ENCODE measurements at places on chromosomes 2 and 18. TPM values are rescaled to one million over a fixed set of nuclear protein-coding genes. Genes with fewer than 3 reads are reported as not detected.

IL36RN gene
- not detected for total RNA-seq

POTEI gene
- 0.07 TPM for total RNA-seq

CD28 gene
- total RNA-seq, result 0.05 TPM

RBFA gene
- total RNA-seq, result 25.5 TPM

SKA1 gene
- 4.3 TPM for total RNA-seq

CIB4 gene
- total RNA-seq, result not detected

ACTG2 gene
- 173 TPM for total RNA-seq

LTBP1 gene
- 398 TPM for total RNA-seq

- no peak for DNase-seq
- H3K36me3 ChIP-seq, result no peaks in the 10 kb centered on the region
- no peak overlapping the region for H3K27ac ChIP-seq
- H3K4me1 ChIP-seq, result peaks cover 8% of the 10 kb centered on the region
Measured at GRCh38 chr2:218871345-218872302, 9.0 kb upstream of the WNT10A start.

GRCh38 chr18:52588931-52589330, 248.9 kb downstream of the DCC start:
- no peak overlapping the region for H3K27ac ChIP-seq
- no peak overlapping the region for H3K4me3 ChIP-seq
- no peaks in the 10 kb centered on the region for H3K4me1 ChIP-seq
- H3K36me3 ChIP-seq, result no peaks in the 10 kb centered on the region

- H3K4me3 ChIP-seq, result peak overlapping the region; percentile 81
- no peak for DNase-seq
- no peaks in the 10 kb centered on the region for H3K27me3 ChIP-seq
- H3K36me3 ChIP-seq, result no peaks in the 10 kb centered on the region
- peak overlapping the region; percentile 99 for H3K27ac ChIP-seq
- peaks cover 51% of the 10 kb centered on the region for H3K4me1 ChIP-seq
Measured at GRCh38 chr18:3593381-3593903, 143.5 kb downstream of the TGIF1 start.

GRCh38 chr2:65576861-65577601, 144.6 kb upstream of the SPRED2 start:
- peaks cover 43% of the 10 kb centered on the region for H3K4me1 ChIP-seq
- peak overlapping the region; percentile 35 for H3K4me3 ChIP-seq
- no peak for DNase-seq
- peak overlapping the region; percentile 96 for H3K27ac ChIP-seq
- H3K27me3 ChIP-seq, result no peaks in the 10 kb centered on the region

- no peak overlapping the region for H3K4me3 ChIP-seq
- no peaks in the 10 kb centered on the region for H3K36me3 ChIP-seq
- no peaks in the 10 kb centered on the region for H3K27me3 ChIP-seq
Measured at GRCh38 chr2:66813976-66814375, 379.1 kb downstream of the MEIS1 start.

GRCh38 chr18:61722247-61722646, 170.6 kb downstream of the RNF152 start:
- peaks cover 10% of the 10 kb centered on the region for H3K4me1 ChIP-seq
- no peak for DNase-seq
- H3K36me3 ChIP-seq, result no peaks in the 10 kb centered on the region
- H3K27ac ChIP-seq, result no peak overlapping the region
- H3K4me3 ChIP-seq, result no peak overlapping the region

DNA sequence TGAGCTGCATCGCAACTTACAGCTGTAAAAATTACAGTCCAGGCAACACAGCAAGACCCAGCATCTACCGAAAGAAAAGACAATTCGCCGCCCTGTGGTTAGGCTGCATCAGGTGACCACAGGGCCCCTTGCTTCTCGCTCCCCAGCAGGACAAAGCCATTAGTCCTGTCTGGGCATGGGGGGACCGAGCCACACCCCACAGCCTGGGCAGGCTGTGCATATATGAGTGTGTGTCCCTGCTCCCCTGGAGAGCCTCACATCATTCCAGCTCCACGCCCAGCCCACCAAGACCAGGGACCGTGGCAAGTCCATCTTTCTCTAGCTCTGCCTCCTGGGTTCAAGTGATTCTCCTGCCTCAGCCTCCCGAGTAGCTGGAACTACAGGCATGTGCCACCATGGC, 33.9 kb downstream of the SNORC start:
- H3K27me3 ChIP-seq, result no peaks in the 10 kb centered on the region
- no peaks in the 10 kb centered on the region for H3K36me3 ChIP-seq
- no peak for DNase-seq
- H3K27ac ChIP-seq, result no peak overlapping the region
- H3K4me1 ChIP-seq, result peaks cover 11% of the 10 kb centered on the region
- no peak overlapping the region for H3K4me3 ChIP-seq

DNA sequence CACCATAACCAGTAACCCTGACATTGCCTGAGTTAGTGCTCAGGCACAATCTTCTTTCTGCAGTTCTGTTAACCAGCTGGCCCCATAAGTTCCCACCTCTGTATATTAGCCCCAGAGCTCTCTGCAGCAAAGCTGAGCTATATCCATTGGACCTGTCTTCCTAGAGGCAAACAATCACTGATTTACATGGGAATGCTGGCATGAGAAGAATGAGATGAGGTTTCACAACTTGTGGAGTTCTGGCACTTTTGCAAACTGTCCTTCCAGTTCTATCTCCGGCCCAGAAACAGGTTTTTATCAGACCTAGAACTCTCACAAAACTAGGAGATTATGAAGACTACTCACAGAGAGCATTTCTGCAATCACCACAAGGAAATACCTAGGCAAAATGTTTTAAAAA, 7.9 kb upstream of the CCBE1 start:
- H3K4me3 ChIP-seq, result no peak overlapping the region
- DNase-seq, result no peak

DNA sequence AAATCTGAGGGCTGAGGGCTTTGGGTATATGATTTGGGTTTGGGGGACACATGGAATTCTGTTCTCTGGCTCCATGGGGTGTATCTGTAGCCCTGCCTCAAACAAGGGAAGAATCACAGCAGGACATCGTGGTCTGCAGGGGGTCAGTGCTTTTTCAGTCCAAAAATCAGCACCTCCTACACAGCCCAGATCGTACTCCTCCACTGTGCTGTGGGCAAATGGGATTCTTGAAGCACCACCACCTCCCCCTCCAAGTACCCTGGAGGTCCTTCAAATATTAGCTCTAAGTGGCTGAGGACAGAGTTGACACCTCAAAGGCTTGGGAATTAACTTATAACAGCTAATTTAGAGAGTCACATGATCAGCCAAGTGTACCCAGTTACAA, 41.5 kb downstream of the EPHA4 start:
- H3K4me1 ChIP-seq, result peaks cover 14% of the 10 kb centered on the region
- DNase-seq, result no peak
- no peak overlapping the region for H3K4me3 ChIP-seq
- H3K36me3 ChIP-seq, result no peaks in the 10 kb centered on the region

DNA sequence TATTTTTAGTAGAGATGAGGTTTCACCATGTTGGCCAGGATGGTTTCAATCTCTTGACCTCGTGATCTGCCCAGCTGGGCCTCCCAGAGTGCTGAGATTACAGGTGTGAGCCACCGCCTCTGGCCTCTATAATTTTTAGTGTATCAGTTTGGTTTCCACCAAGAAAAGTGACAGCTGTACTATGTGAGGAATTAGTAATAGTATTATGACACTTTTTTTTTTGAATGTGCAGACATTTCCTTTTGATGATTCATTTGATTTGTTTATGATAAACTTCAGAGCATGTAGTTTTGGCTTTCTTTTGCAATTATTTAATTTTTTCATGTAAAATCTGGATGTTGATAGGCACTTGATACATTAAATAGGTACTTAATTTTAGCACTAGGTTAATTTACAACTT, 61.5 kb downstream of the PTPN4 start:
- H3K4me3 ChIP-seq, result no peak overlapping the region
- H3K27me3 ChIP-seq, result no peaks in the 10 kb centered on the region
- H3K27ac ChIP-seq, result no peak overlapping the region
- peaks cover 2% of the 10 kb centered on the region for H3K36me3 ChIP-seq
- DNase-seq, result no peak

- peak; percentile 74 for DNase-seq
- H3K36me3 ChIP-seq, result peaks cover 14% of the 10 kb centered on the region
- no peaks in the 10 kb centered on the region for H3K27me3 ChIP-seq
- no peak overlapping the region for H3K27ac ChIP-seq
Measured at GRCh38 chr2:20638646-20639430, 12.1 kb downstream of the HS1BP3 start.

- no peak overlapping the region for H3K4me3 ChIP-seq
- H3K27me3 ChIP-seq, result peaks cover 41% of the 10 kb centered on the region
- H3K27ac ChIP-seq, result no peak overlapping the region
- DNase-seq, result no peak
Measured at GRCh38 chr2:199734651-199735050, 116.3 kb downstream of the FTCDNL1 start.

- peaks cover 18% of the 10 kb centered on the region for H3K4me1 ChIP-seq
- H3K4me3 ChIP-seq, result no peak overlapping the region
- no peaks in the 10 kb centered on the region for H3K27me3 ChIP-seq
- no peak for DNase-seq
Measured at GRCh38 chr18:44609181-44609941, 71.3 kb upstream of the SETBP1 start.

GRCh38 chr2:6855860-6856547, 9.7 kb downstream of the CMPK2 start:
- no peak overlapping the region for H3K27ac ChIP-seq
- H3K36me3 ChIP-seq, result peaks cover 10% of the 10 kb centered on the region
- H3K4me1 ChIP-seq, result no peaks in the 10 kb centered on the region
- H3K4me3 ChIP-seq, result no peak overlapping the region
- no peaks in the 10 kb centered on the region for H3K27me3 ChIP-seq

DNA sequence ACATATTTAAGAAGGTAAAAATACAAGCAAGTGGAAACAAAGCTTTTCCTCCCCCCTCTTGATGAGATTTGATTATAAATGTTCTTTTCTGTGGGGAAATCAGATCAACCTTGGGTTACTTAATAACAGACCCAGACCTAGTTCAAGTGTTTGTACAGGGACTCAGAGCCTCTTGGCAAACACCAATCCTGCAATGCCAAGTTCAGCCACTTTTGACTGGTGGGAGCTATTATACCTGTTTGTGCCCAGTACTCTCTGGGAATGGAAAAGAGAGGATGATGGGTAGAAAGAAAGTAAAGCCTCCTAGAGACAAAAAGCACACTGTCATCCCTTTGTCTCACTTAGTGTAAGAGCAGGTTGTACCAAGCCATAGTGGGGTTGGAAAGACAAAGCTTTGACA, 63.8 kb upstream of the EPHA4 start:
- no peak for DNase-seq
- no peak overlapping the region for H3K27ac ChIP-seq
- H3K4me3 ChIP-seq, result no peak overlapping the region

GRCh38 chr2:96830044-96830562, 13.7 kb downstream of the ANKRD23 start:
- H3K27me3 ChIP-seq, result no peaks in the 10 kb centered on the region
- H3K4me1 ChIP-seq, result peaks cover 14% of the 10 kb centered on the region
- no peak overlapping the region for H3K27ac ChIP-seq
- H3K4me3 ChIP-seq, result no peak overlapping the region

- H3K4me3 ChIP-seq, result no peak overlapping the region
- no peaks in the 10 kb centered on the region for H3K36me3 ChIP-seq
- peak overlapping the region; percentile 5 for H3K27ac ChIP-seq
- H3K4me1 ChIP-seq, result peaks cover 26% of the 10 kb centered on the region
- DNase-seq, result no peak
Measured at GRCh38 chr2:157327621-157328500, 2.2 kb upstream of the ERMN start.

GRCh38 chr2:12269041-12269972, 447.4 kb upstream of the TRIB2 start:
- peaks cover 4% of the 10 kb centered on the region for H3K4me1 ChIP-seq
- no peak overlapping the region for H3K4me3 ChIP-seq
- DNase-seq, result no peak
- H3K27me3 ChIP-seq, result no peaks in the 10 kb centered on the region
- no peak overlapping the region for H3K27ac ChIP-seq

DNA sequence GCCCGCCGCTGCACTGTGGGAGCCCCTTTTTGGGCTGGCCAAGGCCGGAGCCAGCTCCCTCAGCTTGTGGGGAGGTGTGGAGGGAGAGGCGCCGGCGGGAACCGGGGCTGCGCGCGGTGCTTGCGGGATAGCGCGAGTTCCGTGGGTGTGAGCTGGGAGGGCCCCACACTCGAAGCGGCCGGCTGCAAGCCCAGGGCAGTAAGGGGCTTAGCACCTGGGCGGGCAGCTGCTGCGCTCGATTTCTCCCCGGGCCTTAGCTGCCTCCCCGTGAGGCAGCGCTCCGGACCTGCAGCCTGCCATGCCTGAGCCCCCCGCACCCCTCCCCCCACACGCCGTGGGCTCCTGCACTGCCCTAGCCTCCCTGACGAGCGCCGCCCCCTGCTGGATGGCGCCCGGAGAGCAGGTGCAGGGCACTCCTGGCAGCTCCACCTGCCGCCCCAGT, 124.4 kb downstream of the CCDC178 start:
- H3K36me3 ChIP-seq, result no peaks in the 10 kb centered on the region
- no peak for DNase-seq
- no peak overlapping the region for H3K4me3 ChIP-seq
- no peaks in the 10 kb centered on the region for H3K27me3 ChIP-seq

DNA sequence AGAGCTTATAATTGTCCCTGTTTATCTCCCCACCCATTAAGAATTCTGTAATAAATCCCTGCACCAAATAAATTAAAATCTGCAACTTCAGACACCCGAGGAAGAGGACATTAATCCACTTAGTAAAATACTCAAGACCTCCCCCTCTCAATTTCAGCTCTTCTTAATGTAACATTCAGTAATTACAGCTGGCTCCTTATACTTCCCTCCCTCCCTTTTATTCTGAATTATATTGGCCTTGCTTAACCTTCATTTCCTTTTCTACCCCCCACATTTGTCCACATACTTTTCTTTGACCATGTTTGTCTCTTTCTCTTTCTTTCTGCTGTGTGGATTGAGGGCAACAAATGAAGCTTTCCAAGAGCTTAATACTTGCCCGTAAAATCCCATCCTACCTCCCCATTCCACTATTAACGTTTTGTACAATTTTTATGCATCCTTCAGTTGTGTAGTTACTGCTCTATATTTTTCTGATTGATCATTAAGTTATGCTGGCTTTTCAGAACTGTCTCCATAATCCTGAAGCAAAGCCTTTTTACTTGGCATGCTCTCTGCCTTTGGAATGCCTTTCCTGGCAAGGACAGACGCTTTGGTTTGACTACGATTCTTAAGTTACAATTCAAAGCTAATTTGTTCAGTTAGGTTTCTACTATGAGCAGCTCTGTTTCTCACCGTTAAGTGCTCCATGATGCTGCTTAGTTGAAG, 580.1 kb downstream of the ZEB2 start:
- peaks cover 18% of the 10 kb centered on the region for H3K4me1 ChIP-seq
- peaks cover 2% of the 10 kb centered on the region for H3K36me3 ChIP-seq
- no peak for DNase-seq

DNA sequence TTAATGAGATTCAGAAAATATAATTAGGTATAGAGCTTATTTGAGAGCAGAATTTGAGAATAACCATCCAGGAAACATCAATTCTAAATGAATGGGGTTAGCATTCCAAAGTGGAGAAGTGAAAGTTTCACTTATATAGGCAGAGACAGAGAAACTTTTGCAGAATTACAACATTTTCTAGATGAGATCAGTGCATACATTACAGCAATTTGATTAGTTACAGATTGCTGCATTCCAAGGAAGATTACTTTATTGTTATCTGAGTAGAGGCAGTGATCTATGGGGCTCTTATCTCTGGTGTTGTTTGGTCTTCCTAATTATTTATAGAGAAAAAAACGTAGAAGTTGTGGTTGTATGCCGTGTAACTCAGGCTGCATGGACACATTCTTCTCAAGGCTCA, 373.8 kb upstream of the SYT4 start:
- no peak for DNase-seq
- H3K36me3 ChIP-seq, result no peaks in the 10 kb centered on the region
- no peaks in the 10 kb centered on the region for H3K4me1 ChIP-seq
- H3K27me3 ChIP-seq, result no peaks in the 10 kb centered on the region

GRCh38 chr2:231186325-231186724, 12.1 kb upstream of the ARMC9 start:
- no peaks in the 10 kb centered on the region for H3K27me3 ChIP-seq
- H3K36me3 ChIP-seq, result no peaks in the 10 kb centered on the region
- no peak overlapping the region for H3K4me3 ChIP-seq
- peak overlapping the region; percentile 51 for H3K27ac ChIP-seq
